ENCODE measurements at places on chromosomes 2 and 18.

- DNase-seq, result no peak
Measured at GRCh38 chr2:170733798-170734600, 18.9 kb downstream of the SP5 start.

- DNase-seq, result no peak
Measured at GRCh38 chr2:26989156-26989555, 18.7 kb downstream of the MAPRE3 start.

- no peak for DNase-seq
Measured at GRCh38 chr2:21668078-21668710, 544.4 kb downstream of the TDRD15 start.

DNA sequence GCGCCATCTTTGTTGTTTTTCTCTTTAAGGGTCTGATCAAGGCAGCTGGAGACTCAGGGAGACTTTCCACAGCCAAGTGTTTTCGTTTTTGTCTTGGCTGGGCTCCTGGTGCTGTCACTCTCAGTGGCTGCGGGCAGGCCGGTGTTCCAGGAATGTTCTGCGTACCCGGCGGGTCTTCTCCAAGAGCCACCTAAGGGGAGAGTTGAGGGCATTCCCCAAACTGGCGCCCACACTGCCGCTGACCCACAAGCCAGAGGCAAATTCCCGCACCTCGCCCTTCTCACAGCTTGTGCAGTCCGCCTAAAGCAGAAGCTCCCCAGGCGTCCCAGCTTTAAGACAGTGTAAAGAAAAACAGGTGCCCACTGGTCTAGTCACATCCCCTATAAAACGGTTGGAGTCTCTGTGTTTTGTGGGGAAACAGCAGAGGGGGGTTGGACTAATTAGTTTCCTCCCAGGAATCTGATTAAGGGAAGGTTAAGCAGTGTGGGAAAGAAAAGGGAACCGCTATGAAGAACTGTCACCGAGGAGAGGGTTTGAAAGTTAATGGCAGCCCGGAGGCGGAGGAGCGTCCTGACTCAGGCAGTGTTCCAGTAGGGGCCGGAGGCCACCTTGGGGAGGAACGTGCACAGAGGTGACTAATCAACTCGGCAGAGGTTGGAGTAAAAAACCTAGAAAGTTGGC lies 224.5 kb downstream of the SLC4A3 start:
- DNase-seq, result no peak

- DNase-seq, result no peak
Measured at GRCh38 chr2:102986826-102987490, 225.1 kb downstream of the TMEM182 start.

GRCh38 chr2:139170406-139170805 lies 390.2 kb upstream of the NXPH2 start:
- DNase-seq, result no peak

DNA sequence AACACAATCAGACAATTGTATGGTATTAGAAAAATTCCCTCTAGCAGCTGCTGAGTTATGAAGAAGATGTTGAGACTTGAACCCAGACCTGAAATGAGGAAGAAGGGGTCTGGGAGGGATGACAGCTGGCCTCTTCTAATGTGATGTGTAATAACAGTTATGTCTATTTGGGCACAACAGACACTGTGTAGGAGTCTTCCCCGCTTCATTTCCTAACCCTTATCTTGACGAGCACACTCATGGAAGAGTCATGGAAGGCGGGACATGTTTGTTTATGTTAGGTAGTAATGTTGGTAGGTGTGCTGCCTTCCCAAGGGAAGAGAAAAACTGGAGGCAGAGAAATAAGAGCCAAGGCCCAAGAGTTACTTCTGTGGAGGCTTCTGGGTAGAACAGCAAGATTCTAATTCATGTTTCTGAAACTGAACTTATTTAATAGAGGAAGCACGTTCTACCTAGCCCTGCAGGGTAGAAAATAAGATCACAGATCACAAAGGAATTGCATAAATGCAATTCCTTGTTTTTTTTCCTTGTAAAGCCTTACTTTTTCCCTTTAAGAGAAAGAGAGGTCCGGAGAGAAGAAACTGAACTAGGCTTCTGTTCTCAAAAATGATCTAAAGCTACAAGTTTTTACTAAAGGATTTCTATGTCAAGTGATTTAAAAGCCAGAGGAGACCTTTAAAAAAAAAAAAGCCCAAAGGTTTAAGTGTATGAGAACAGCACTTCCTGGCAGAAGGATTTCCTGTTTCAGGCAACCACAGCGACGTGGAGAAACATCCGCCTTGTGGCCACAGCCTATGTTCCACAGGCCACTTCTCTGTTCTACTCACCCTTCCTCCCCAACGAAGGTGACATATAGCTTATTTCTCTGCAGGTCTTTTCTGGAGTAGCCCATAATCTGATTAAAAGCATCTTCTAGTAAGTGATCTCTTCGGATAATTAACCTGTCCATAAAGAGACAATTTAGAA lies 68.5 kb upstream of the STK17B start:
- no peak for DNase-seq

DNA sequence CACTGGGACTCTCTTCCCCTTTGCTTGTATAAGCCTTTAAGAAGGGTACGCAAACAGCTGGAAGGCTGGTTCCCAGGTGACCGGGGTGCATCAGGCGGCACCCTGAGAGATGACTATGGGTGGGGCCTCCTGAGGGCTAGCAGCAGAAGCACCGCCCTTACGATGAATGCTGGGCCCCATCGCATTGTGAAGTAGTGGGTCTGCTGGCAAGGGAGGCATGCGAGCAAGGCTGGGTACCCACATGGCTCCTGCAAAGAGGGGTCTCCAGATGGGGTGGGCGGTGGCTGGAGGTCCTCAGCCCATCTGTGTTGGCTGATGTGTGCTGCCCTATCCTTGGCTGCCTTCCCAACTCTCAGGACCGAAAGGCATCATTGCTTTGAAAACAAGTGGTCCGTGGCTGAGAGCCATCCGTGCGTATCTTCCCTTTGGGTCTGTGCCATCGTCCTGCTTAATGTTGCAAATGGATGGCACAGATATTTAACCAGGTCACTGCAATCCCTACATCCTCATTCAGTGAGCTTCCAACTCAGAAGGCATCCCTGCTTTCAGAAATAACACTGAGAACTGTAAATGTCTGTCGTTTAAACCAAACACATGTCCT lies 83.5 kb upstream of the GPC1 start:
- no peak for DNase-seq

DNA sequence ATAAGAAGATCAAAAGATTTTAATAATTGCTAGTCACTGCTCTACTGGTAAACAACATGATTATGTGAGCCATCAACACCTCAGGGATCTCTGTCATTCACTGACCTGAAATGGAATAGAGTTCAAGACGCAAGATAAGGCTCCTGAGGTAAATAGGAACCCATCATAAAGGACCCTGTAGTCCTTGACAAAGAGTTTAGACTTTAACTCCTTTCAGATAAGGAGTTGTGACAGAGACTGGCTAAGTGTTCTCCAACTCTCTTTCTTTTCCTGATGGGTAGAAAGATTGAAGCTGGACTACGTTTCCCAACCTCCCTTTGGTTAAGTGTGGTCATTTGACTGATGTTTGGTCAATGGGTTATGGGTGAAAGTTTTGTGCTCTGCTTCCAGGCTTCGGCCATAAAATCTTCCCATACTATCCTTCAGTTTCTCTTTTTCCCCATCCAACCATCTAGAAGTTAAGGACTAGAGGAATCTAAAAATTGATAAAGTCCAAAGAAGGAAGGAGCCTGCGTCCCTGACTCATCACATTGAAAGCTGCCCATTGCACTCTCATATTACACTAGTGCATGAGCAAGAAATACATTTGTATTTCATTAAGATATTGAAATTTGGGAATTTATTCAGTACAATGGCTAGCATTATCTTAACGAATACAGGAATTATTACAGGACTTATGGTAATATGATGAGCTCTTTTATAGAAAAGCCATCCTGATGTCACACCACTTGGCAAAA lies 293.7 kb upstream of the ACVR2A start:
- no peak for DNase-seq

GRCh38 chr2:201879996-201880395 lies 73.7 kb downstream of the CDK15 start:
- DNase-seq, result no peak

DNA sequence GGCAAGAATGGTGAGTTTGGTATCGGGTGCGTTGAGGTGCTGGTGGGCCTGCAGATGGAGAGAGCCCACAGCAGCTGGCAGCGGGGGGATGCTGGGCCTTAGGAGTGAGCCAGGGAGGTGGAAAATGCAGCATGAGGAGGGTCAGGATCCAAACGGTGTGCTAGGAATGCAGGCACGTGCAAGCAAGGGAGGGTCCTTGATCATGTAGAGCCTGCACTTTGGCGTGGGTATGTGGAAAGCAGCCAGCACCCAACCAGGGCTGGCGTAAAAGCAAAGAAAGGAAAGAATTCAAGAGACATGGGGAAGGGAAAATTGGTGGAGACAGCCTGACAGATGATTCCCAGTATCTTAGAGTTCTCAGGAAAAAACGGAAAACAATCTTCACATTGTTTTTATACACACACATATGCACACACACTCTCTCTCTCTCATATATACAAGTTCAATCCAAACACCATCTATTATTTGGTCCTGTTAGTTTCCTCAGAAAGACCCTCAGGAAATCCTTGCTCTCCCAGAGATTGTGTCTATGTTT lies 46.3 kb downstream of the LTBP1 start:
- no peak for DNase-seq

DNA sequence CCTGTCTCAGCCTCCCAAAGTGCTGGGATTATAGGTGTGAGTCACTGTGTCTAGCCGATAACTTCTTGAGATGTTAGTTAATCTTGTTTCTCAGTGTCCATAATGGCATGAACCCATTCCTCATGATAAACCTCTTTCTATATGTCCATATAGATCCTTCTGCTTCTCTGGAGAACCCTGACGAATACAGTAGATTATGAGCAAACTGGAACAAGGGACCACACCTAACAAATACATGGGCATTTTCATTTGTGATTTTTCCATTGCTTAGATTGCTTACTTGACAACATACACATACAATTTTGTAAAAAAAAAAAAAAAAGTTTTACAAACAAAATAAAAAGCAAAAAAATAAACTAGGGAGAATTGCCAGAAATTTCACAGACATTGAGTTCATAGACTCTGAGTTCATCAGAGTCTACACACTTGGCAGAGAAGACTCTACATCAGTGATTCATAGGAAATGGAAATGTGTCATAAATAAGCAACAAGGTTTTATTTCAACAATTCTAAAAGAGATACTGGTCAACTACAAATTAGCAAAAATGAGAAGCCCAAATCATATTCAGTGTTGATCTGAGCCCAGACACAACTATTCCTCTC lies 96.7 kb downstream of the GALR1 start:
- no peak for DNase-seq

- DNase-seq, result no peak
Measured at GRCh38 chr18:22324191-22325131, 93.3 kb downstream of the CTAGE1 start.

- DNase-seq, result no peak
Measured at GRCh38 chr18:43514747-43515146, 237.5 kb upstream of the SYT4 start.

GRCh38 chr18:72869226-72870185 lies 1.7 kb upstream of the NETO1 start:
- DNase-seq, result no peak

DNA sequence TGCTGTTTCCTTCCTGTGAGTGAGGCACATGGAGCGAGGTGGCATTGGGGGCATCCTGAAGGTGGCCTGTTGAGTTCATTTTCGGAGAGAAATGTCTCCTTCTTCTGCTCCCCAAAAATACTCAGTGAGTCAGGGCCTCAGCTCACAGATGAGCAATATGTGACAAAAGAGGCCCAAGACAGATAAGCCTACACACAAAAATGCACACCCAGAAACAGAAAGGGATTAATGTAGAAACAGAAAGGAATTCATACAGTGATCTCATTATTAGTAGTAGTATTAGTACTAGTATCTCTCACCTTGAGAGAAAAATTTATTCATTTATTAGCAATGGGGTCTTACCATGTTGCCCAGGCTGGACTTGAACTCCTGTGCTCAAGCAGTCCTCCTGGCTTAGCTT lies 5.1 kb downstream of the GPR75 start:
- DNase-seq, result no peak

DNA sequence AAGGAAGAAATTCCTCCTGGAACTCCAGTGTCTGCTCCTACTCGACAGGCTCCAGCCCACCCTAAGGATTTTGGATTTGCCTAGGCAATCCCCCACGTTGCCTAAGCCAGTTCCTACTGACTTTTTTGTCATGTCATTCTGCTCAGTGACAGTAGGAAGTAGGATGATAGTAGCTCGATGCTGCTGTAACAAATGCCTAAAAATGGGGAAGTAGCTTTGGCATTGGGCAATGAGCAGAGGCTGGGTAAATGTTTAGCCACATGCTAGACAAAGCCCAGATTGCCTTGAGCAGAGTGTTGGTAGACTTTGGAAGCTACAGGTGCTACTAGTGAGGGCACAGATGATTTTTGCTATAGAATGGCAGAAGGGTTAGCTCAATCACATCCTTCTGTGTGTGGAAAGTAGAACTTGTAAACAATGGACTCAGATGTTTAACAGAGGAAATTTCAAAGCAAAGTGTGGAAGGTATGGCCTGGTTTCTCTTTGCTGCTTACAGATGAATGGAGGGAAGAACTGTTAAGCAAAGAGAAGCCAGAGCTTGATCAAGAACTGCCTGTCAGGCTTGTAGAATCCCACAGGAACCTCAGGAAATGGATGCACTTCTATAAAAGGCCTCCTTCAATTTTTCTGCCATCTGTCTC lies 154.8 kb downstream of the RNF144A start:
- no peak for DNase-seq

DNA sequence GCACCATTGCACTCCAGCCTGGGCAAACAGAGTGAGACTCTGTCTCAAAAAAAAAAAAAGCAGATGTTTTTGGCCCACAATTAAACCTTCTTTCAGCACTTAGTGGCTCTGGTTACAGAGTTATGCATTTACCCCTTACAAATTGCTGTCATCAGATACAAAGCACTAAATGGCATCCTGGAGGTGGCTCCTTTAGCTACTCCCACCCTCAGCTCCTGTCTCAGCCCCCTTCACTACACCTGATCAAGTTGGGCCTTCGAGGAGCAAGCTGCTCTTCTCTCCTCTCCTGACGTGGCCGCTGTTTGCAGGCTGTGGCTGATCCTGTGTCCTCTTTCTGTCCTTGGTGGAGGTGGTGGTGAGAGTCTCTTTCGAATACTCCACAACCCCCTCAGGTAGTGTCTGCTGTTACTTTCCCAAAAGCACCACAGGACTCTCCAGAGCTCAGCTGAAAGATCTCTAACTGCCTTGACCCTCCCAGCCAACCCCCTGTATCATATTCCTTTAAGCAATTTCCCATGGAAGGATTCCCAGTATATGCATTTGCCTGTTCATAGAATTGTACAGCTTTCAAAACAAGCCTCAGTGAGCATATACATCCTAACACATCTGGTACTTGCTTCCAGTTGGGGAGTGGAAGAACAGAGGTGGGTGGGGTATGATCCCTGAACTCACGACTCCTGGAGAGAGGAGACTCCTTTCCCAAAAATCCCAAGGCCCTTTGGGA lies 285.9 kb downstream of the CLIP4 start:
- DNase-seq, result no peak

GRCh38 chr18:13136904-13137669 lies 81.5 kb upstream of the LDLRAD4 start:
- DNase-seq, result no peak

- DNase-seq, result no peak
Measured at GRCh38 chr2:143264851-143265250, 135.6 kb downstream of the ARHGAP15 start.

Data from iPS DF 6.9 (cell line).